ENCODE measurements at places on chromosomes 7 and 10.

- peak; percentile 9 for DNase-seq
Observed at GRCh38 chr7:2032030-2032875, 200.5 kb downstream of the MAD1L1 start.

GRCh38 chr10:16360001-16360400 lies 76.8 kb upstream of the PTER start:
- DNase-seq = no peak

GRCh38 chr7:74051629-74052410 lies 23.8 kb downstream of the ELN start:
- DNase-seq = no peak

DNA sequence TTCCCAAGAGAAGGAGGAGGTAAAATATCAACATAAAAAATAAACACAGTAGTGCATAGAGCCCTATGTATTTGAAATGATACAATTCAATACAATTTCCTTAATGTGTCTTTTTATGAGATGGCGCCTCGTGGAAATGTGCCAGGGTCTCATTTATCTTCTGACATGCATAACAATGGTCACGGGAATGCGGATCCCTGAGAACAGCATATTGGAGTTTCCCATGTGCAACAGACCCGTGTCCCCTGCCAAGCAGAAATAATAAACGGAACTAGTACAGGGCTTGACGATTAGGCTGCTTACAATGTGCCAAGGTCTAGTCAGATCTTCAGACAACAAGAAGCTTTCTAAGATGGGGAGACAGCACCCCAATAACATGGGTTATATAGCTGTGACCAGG lies 217.9 kb downstream of the ARHGAP21 start:
- no peak for DNase-seq

- no peak for DNase-seq
Observed at GRCh38 chr7:41573015-41573414, 129.9 kb downstream of the INHBA start.

- DNase-seq = no peak
Observed at GRCh38 chr7:55770778-55771177, 91.8 kb downstream of the SEPTIN14 start.
